LHCN-M2 (cell line): ENCODE measurements at places on chromosomes 16 and 17.

DNA sequence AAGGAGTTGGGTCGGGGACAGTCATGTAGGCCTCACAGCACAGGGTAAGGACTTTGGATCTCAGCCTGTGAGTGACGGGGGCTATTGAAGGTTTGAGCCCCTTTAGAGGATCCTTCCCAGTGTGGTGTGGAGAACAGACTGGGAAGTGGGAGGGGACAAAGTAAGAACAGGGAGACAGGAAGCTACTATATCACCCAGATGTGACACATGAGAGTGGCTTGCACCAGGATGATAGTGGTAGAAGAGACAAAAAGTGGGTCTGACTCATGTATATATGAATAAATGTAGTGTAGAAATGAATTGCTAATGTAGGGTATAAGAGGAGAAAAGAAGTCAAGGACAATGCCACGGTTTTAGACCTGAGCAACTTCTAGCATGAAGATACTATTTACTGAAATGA is 4.5 kb downstream of the NUP93 start:
- DNase-seq: no peak

DNA sequence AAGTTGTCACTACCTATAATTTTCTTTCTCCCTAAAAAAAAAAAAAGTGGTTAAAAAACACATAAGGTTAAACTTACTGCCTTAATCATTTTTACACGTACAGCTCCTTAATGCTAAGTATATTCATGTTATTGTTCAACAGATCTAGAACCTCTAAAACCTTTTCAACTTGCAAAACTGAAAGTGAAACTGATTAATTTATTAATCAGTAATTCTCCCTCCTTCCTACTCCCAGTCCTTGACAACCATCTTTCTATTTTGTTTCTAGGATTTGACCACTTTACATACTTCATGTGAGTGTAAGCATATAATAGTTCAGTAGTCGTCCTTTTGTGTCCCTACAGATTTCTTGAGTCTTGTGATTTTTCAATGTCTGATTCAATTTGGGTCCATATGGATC is 251.4 kb upstream of the KIF2B start:
- peak; percentile 36 for DNase-seq

- no peak for DNase-seq
Observed at GRCh38 chr17:75061618-75062017, 14.6 kb downstream of the KCTD2 start.

- no peak for DNase-seq
Observed at GRCh38 chr17:74822939-74823367, 36.7 kb downstream of the GRIN2C start.

GRCh38 chr16:22183335-22183734 is 21.0 kb downstream of the SDR42E2 start:
- no peak for DNase-seq

GRCh38 chr16:58317608-58318152 is 22.9 kb upstream of the PRSS54 start:
- no peak for DNase-seq

GRCh38 chr17:21061971-21062526 is 19.2 kb upstream of the USP22 start:
- DNase-seq: no peak
